Stimulated activated CD8-positive, alpha-beta memory T cell treated with anti-CD3 and anti-CD28 coated beads, Interleukin-7, amount 100 ng/mL, for 4 hours (primary cell): ENCODE measurements at places on chromosomes 5 and 9.

GRCh38 chr9:23850242-23850689 lies 24.2 kb upstream of the ELAVL2 start:
- DNase-seq: no peak

GRCh38 chr5:181190711-181191525 lies 14.1 kb downstream of the TRIM7 start:
- no peak for DNase-seq

- no peak for DNase-seq
Observed at GRCh38 chr9:32886021-32886420, 102.7 kb downstream of the TMEM215 start.

DNA sequence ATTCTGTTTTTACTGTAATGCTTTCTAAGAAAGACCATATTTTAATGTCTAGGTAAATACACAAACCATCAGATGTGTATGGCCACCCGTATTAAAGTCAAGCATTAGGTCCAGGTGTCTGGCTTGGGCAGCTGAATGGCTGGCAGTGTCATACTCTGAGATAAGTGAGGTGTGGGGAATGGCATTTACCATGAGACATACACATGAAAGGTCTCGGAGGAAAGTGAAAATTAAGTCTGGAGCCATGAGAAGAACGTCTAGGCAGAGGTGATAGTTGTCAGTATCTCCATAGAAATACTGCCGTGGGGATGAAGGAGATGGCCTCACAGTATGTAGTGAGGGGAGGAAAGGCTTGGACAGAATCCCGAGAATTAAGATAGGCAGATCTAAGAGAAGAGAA lies 164.3 kb downstream of the TLE4 start:
- DNase-seq: no peak

DNA sequence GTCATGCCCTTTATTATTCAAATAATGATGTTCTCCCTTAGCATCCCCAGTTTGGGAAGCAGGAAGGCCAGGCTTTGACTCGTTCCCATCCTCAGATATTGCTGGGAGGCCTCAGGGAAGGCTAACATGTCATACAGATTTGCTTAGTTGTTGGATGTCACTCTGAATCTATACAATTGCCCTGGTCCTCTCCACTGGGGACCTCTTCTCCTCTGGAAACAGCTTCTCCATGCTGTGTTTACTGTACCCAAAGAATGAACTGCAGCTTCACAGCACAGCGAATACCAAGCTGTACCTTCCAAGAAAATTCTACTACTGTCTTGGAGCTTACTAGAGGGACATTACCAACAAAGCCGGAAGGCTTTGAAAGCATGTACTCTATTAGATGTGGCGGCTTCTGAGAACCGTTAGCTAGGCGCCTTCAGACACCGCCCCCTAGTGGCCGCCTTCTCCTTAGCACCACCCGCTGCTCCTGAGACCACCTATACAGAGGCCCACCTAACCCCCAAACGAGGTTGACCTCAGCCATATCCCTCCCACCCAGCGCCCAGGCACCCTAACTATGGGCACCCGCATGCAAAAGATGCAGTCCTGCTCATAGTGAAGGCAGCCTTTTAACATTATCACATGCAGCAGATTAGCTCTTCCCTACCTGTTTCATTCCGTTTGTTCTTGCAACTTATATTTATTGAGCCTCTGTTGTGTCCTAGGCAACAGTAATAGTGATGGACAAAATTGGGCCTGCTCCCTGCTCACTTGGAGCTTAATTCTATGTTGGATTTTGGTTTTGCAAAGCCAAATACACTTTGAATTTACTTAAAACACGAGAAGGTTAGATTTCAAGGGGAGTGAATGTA lies 34.9 kb upstream of the FOXI1 start:
- no peak for DNase-seq

DNA sequence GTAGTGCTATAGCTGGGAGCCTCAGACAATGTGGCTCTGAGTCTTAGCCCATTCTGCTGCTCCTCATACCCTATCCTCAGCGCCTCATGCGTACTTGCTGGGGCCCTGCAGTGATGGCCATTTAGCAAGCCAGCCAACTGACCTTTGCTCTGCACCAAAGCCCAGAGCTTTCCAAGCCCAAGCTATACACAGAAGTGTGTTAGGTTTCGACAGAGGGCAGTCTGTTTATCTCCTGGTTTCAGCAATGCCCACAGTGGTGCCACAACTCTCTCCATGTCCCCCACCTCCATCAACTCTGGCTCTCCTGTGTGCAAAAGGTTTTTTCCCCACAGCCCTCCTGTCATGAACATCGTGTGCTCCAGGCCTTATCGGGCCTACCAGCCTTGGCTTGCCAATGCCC lies 16.9 kb downstream of the GNG10 start:
- no peak for DNase-seq
